ENCODE measurements at places on chromosomes 4 and X.

DNA sequence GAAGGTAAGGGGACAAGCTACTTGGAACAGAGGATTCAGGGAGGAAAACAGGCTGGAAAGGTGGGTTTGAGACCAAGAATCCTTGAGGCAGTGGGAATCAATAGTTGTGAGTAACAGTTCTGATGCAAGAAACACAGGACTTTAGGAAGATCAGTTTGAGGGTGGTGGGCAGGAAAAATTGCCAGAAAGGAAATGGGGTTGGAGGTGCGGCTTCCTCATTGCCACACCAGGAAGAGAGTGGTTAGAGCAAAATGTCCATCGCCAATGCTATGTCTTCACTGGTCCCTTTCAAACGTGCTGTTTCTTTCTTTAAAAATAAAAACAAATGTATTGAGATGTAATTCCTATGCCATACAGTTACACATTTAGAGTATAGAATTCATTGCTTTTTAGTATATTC, 57.1 kb upstream of the NOCT start:
- DNase-seq: no peak

- no peak for DNase-seq
Measured at GRCh38 chrX:5876984-5877596, 351.6 kb downstream of the NLGN4X start.

DNA sequence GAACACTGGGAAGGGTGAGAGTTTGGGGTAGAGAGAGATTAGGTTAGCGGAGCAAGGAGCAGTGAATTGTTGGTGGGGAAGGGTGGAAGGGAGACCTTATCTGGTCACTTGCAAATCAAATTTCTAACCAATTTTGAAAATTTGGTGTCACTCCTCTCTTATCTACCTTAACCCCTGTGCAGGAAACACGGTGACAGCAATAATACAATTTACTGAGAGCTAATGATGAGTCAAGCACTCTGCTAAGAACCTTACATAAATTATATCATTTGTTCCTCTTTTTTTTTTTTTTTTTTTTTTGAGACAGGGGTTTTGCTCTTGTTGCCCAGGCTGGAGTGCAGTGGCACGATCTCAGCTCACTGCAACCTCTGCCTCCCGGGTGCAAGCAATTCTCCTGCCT, 116.4 kb downstream of the C4orf51 start:
- DNase-seq: no peak

DNA sequence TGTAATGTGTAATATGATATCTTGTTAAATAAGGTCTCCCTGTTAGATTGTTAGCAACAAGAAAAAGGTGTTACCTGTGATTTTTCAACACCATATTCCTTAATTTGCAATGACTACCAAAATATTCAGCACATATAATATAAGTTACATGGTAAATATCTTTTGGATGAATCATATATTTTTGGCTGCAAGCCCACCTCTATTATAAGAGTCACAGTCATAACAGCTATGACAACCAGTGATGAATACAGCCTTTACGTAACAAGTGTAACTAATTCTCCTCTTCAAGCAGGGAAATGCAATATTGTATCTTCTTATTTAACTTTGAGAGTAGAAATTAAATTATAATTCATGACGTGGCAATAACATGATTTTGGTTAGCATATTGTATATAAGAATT, 187.0 kb downstream of the NLGN4X start:
- no peak for DNase-seq

GRCh38 chr4:188113156-188113555, 3.8 kb upstream of the TRIML2 start:
- no peak for DNase-seq

GRCh38 chr4:160485071-160485687, 1382.3 kb downstream of the RAPGEF2 start:
- no peak for DNase-seq

GRCh38 chrX:71178908-71179307, 34.3 kb downstream of the NLGN3 start:
- DNase-seq: no peak

- no peak for DNase-seq
Measured at GRCh38 chrX:405149-405548, 18.4 kb upstream of the PPP2R3B start.

GRCh38 chr4:37970702-37971101, 10.5 kb downstream of the PTTG2 start:
- no peak for DNase-seq

- peak; percentile 20 for DNase-seq
Measured at GRCh38 chr4:15436513-15436912, 8.7 kb downstream of the C1QTNF7 start.

- DNase-seq: no peak
Measured at GRCh38 chr4:39864391-39864790, 113.3 kb downstream of the PDS5A start.

- no peak for DNase-seq
Measured at GRCh38 chr4:97828646-97829045, 314.6 kb downstream of the STPG2 start.

DNA sequence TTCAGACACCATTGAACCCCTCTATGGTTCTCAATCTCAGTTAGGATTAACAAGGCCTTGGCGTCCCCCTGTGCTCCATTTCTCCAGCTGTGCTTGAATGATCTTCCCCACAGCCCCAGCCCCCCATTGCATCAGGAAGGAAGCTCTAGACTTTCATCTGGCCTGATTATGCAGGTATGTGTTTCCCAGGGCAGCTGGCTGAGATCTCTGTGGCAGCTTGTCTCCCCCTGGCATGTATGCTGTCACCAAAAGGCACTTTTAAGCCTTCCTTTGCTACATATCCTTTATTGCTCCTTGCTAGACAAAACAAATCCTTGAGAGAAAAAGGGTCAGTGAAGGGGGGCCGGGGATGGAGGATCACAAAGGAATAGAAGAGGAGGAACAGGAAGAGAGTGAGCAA, 1056.0 kb upstream of the SLIT2 start:
- DNase-seq: no peak

GRCh38 chrX:1851527-1851926, 236.7 kb downstream of the ASMT start:
- no peak for DNase-seq

GRCh38 chr4:104385713-104386112, 109.0 kb downstream of the CXXC4 start:
- DNase-seq: no peak

DNA sequence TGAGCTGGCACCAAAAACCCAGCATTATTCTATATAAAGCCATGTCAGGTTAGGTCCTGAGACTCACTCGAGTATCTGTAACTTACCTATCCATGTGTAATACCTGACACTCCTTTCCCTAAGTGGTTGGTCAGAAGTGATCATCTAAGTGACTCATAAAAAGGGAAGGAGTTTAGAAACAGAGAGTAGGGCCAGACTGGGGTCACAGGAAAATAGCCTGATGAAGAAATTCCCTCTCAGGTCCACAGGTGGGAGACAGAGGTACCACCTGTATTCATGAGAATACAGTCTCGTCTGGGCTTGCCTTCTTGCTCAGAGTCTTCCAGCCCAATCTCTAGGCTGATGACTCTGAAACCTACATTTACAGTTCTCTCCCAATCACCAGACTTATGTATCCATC, 161.8 kb upstream of the MAP3K15 start:
- DNase-seq: no peak

DNA sequence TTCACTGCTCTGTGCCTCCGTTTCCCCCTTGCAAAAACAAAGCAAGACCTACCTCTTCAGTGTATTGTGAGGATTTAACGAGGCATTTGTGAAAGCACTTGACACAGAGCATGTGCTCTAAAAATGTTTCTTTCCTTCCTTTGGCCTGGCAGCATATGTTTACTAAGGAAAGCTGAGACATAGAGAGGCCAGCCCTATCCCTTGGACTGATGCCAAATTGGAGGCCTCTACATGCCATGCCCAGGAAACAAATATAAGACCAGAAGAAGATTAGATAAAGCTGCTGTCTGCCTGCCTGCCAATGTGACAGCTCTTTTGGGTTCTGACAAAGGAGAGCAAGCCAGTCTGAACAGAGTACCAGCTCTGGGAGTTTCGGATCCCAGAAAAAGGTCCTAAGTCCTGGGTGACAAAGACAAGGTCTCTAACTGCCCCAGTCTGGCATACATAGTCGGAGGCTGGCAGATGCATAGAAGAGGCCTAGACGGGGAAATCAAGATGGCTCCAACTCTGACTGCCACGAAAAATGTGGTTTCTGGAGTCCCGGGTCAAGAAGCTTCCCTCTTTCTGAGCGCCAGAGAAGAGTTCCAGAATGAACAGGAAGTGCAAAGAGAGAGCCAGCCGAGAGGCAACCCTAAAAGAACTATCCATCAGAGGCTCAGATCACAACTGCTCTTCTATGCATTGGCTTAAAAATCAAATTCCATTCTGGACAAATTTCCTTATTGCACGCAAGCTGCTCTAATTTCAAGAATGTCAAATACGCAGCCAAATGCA, 25.8 kb downstream of the OTUD6A start:
- no peak for DNase-seq

DNA sequence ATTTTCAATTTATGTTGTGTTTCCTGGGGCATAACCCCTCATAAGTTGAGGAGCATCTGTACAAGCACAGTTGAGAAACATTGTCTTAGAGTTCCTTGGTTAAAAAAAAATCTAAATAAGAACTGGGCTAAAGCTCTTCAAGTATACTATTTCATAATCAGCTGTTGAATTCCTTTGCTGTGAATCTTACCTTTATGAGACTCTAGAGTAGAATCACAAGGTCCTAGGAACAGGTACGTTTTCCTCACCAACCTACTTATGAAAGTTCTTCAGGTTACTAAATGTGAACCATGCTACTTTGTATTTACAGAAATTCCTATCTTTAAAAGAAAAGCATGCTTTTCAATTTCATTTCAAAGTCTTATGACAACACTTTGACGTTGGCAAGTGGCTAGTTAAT, 20.9 kb upstream of the SOD3 start:
- no peak for DNase-seq

- peak; percentile 3 for DNase-seq
Measured at GRCh38 chr4:102449751-102450352, 51.3 kb upstream of the NFKB1 start.

DNA sequence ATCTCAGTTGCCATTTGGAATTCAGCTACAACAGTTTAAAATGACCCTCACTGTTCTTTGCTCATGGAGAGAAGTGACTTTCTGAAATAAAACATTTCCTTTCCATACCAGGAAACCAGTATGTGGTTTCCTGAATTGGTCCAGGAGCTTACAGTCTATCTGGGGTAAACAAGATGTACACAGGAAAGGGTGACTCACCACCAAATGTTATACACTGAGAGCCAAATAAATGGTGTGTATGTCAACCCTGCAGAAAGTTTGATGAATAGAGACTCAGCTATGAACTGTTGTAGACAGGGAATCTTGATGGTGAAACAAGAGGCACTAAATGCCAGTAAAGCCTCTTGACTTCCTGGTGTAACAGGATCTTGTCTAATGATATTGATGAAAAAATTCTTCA, 100.4 kb downstream of the HS6ST2 start:
- no peak for DNase-seq

DNA sequence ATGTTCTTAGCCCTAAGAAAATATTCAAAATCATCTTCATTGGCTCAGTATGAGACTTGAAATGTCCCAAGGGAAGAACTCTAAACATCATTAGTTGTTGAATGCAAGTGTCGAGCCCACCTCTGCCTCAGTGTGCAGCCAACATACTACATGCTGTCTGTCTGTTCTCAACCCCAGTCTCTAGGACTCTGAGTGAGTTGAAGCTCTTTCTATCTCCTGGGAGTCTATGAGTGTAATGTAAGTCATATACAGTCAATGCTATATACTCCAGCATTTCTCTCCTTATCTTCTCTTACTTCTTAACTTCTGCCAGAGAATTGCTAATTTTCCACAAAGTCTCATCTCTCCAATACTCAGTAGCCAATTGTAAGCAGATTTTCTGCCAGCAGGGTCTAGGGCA, 61.3 kb downstream of the SPATA18 start:
- peak; percentile 24 for DNase-seq

GRCh38 chr4:86019362-86019761, 340.5 kb downstream of the MAPK10 start:
- DNase-seq: no peak

DNA sequence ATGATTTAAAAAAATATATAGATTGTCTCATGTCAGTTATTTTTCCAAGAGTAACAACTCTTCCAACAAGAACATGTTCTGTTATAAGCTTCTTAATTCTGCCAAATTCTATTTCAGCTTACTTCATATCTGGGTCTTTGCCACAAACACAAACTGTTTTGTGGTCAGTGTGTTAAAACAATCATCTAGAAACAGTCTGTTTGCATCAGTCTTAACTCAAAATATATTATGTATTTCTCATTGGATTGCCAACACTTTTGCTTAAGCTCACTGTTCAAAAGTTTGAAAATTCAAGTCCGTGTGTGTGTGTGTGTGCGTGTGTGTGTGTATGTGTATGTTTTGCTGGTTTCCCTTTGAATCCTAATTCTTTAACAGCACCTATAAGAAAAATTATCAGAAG, 752.3 kb upstream of the NDST4 start:
- no peak for DNase-seq

DNA sequence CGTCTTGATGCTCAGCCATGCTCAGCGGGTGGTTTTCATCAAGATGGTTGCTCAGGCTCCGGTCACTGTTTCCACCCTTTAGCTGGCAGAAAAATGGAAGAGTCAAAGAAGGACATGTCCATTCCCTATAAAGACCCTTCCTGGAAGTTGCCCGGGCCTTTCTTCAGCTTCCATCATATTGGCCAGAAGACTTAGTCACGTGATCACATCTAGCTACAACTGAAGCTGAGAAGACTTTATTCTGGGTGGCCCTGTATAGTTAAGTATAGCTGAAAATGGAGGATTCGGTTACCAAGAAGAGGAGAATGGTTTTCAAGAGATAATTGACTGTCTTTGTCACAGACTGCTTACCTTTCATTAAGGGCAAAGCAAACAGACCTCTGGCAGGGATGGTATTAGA, 296.7 kb upstream of the CASK start:
- no peak for DNase-seq

DNA sequence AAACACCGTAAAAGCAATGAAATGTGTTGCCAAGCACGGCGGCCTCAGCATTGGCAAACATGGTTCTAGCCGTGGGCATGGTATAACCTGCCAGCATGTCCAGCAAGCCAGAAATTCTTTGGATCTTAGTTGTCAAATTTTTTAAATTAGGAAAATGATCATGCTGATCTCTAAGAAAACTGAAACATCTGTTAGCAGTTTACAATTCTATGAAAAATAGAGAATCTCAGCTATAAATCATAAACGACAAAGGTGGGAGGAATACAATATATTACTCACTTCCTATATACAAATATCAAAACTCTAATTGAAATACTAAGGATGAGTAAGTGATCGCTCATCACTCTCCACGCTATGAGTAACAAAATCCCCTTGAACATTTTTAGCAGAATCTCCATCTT, 130.3 kb downstream of the ADGRA3 start:
- DNase-seq: no peak

- DNase-seq: no peak
Measured at GRCh38 chr4:76585272-76585671, 150.2 kb downstream of the SHROOM3 start.

DNA sequence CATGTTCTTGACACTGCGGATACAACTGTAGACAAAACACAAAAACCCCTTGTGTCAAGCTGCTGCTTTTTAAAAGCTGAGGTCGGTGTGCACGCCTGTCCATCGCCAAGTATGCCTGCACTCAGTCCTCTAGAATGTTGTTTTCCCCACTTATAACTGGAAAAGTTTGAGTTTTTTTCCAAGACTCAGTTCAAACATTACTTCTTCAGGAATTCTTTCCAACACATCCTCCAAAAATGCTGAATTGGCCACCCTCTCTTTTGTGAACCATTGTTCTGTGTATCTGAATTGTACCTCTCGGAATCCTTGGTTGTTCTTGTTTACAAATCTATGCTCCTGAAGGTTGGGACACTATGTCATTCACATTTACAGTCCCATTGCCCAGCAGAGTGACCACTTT, 94.6 kb downstream of the REELD1 start:
- DNase-seq: no peak

Data from NCI-H446 (cell line).